ENCODE measurements at places on chromosomes 7 and 10.

DNA sequence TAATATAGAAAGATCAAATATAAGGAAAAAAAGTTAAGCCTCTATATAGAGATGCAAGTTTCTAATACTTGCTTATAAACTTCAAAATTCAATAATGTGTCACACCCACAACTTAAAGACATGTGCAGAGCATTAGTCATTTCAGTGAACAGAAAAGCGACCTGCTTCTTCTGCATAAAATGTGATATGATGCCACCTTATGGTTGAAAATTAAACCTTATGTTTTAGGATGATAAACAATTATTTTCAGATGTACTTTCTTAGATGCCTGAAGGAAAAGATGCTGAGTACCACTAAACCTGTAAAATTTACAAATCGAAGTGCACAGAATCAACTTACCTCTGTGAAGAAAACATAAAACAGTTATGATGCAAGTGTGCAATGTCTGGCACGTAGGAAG lies 96.0 kb downstream of the MTERF1 start:
- DNase-seq = no peak

GRCh38 chr7:79877874-79878465 lies 256.7 kb upstream of the GNAI1 start:
- DNase-seq = no peak

DNA sequence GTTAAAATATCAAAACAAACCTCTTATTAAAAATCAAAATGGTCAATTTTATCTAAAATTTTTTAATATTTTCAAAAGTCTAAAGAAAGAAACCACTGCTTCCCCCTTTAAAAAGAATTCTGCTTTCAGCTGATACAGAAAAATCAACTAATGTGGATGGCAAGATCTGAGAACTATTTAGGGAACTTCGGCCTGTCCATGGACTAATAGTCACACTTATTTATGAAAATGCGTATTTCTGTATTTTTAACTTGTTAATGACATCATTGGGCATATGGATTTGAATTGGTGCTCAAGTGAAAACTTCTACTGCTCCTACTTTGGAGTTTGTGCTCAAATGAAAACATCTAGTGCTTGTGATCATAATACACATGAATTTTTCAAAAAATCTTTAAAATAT lies 31.9 kb downstream of the RNLS start:
- no peak for DNase-seq

DNA sequence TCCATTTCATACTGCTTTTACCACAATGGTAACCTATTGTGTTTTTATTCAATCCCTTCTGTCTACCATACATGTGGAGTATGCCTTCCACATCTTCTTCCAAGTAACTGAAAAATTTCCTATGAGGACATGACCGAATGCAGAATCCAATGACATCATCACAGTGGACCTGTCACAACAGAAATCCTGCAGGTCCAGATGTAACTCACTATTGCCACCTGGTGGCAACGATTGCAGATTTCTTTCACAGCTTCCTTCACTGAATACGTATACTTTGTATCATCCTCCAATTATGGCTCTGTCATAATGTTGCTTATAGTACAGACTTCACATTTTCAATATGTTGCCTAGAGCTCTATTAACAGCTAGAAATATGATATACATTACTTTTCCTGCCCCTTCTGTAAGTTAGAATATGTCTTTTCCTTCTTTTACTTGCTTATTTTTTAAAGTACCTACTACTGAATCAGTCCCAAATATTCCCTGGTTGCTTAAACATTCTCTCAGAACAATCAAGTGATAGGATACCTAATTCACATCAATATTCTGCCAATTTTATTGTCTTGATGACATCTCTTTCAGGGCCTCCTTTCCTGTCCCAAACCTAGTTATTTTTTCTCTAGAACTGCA lies 45.4 kb downstream of the SLC13A1 start:
- peak; percentile 12 for DNase-seq

DNA sequence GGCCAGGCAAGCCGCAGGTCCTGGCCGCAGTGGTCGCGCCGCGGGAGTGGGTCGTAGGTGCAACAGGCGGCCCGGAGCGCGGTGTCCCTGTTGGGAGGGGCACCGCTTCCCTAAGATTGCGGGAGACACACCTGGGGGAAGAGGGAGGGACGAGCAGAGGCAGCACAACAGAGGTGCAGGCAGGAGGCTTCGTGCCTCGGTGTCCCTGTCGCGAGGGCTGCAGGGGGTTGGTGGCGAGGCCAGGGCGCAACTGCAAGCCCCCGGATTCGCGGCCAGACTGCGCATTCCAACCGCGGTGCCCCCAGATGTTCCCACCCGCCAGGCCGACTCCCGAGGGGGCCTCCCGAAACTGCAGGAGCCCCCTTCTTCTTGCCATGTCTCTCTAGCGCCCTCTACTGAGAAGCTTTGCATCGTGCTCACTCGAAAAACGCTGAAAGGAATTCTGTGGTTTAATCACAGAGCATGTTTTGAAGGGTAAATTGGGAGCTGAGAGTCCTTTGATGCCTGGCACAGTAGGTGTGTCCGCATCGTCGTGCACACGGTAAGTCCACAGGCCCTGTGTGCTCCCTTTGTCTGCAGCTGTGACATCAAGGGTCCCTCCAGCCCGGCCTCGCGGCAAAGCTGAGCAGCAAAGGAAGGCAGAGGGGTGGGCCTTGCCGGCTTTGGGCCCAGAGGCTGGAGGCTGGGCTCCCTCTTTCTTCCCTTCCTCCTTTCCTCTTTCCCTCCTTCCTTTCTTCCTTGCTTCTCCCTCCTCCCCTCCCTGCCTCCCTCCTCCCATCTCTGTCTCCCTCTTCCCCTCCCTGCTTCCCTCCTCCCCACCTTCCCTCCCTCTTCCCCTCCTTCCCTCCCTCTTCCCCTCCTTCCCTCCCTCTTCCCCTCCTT lies 6.2 kb upstream of the MBL2 start:
- no peak for DNase-seq

GRCh38 chr7:50262916-50263690 lies 41.4 kb upstream of the IKZF1 start:
- DNase-seq = no peak

GRCh38 chr10:70977625-70978024 lies 89.3 kb upstream of the PCBD1 start:
- no peak for DNase-seq

GRCh38 chr7:28573059-28573553 lies 160.8 kb downstream of the CREB5 start:
- no peak for DNase-seq

DNA sequence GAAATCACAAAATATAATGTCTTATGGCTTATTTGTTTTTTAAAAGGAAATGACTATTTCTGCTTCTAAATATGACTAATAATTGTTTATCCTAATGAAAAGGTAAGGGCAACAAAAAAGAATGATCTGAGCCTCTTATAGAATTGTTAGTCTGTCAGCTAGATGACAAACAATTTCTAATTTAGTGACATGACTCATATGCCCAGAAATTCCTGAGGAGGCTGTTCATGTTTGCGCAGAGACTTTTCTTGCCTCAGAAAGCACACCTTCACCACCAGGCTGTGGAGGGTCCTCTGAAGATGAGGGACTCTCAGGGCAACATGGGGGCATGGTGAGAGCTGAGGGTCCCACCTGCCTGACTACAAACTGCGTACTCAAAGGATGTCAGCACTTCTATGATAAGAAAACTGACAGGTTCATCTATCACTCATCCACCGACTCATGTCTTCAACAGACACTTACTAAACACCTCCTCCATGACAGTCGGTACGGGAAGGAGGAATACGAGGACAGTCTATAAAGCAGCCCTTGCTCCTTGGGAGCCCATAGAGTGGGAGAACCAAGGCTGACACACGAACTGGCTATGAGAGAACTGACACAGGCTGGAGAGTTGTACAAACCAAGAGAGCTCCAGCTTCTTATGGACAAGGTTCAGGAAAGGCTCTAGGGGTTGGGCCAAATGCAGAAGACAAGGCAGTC lies 102.0 kb downstream of the PKD1L1 start:
- DNase-seq = no peak

DNA sequence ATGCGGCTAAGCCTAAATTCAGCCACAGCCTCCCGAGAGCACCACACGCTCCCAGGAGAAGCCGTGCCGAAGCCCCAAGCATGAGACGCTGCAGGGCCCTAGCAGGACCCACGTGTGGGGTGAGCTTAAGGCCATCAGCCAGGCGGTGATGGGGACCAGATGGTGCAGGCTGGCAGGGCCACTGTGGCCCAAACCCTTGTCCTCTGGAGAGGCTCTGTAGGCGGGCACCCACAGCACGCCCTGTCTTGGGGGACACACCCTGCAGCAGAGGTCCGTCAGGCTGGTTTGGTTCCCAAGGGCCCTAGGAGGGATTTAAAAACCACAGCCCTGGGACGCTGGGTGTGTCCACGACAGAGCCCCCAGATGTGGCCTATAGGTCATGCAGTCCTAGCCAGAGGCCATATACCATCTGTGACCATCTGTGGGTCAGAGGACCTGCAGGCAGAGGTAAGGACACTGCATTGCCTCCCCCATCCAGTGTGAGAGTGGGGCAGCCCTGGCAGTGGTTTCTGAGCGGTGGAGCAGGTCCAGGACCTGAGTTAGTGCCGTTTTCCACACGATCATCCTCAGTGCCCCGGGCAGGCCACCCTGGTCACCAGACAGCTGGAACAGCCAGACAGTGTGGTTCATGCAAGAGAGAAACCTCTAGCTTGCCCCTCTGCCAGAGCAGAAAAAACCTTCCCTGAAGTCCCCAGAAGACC lies 39.6 kb upstream of the INPP5A start:
- no peak for DNase-seq

DNA sequence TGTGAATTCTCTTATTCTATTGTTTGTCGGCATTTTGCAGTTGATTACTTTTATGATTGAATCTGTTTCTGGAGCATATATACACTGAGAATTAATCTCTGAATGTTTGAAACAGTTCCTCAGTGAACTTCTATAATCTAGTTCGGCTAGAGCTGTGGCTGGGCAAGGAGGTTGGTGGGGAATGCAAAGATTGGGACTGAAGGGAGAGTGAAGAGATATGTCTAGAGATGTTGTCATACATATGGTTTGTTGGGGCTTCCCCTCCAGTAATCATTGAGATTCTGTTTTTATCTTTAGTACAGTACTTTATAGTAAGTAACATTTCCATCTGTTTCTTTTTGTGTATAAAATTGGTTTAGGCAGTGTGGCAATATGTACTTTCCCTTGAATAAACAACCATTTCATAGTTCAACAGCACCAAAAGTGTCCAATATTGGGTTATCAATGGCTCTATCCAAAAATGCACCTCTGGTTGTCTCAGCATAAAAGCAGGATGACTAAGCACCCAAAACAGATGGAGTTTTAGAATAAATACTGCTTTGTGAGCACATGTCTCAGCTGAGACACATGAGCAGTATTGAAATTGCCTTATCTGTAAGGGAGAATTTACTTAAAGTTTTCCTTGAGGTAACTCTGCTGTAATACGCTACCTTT lies 36.7 kb downstream of the WAC start:
- DNase-seq = no peak

DNA sequence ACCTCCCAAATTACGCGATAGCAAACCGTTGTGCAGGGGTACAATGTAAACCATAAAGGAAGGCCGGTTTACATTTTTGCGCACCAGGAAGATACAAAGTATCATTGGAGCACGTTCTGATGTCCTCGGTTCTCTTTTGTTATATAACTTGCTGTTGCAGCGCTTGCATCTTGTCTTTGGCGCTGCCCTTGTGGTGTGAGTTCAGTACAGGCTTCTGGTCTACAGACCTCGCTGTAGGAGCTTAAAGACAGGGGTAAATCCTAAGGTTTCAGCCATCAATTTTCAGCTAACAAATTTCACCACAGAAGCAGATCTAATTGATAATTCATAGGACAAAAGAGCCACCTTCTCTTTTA lies 1.5 kb upstream of the MKX start:
- no peak for DNase-seq

GRCh38 chr10:16987206-16987621 lies 142.4 kb downstream of the CUBN start:
- no peak for DNase-seq

- no peak for DNase-seq
Observed at GRCh38 chr10:31315453-31315852, 3.6 kb upstream of the ZEB1 start.

DNA sequence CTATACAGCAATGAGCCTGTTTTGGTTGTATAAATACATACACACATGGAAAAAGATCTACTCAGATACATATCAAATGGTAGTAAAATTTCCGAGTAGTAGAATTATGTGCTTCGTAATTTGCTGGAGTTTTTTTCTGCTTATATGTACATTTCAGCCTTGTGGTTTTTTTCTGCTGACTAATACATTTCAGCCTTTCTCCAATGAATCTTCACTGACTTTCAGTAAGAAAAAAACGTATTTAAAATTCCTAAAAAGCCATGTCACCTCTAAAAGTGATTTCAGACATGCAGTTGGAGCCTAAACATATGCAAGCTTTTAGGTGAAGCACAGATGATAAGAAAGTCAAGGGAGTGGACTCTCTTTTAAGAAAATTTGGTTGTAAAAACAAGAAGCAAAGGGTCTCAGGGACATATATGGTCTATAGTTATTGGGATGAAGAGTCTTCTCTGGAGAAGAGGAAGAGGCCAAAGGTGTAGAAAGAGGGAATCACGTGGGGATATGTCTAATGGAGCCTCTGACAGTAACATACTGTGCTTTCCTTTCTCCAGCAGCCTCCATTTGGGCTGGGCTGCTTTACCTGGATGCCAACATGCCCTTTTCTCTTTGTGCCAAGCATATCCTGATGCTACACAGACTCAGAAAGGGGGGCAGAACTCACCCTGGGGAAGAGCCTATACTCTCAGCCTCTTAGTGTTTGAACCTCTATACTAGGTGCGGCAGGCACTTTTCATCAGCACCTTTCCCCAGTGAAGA lies 2.4 kb downstream of the AMPH start:
- DNase-seq = no peak

- no peak for DNase-seq
Observed at GRCh38 chr7:87445897-87446296, 29.6 kb downstream of the ABCB4 start.

DNA sequence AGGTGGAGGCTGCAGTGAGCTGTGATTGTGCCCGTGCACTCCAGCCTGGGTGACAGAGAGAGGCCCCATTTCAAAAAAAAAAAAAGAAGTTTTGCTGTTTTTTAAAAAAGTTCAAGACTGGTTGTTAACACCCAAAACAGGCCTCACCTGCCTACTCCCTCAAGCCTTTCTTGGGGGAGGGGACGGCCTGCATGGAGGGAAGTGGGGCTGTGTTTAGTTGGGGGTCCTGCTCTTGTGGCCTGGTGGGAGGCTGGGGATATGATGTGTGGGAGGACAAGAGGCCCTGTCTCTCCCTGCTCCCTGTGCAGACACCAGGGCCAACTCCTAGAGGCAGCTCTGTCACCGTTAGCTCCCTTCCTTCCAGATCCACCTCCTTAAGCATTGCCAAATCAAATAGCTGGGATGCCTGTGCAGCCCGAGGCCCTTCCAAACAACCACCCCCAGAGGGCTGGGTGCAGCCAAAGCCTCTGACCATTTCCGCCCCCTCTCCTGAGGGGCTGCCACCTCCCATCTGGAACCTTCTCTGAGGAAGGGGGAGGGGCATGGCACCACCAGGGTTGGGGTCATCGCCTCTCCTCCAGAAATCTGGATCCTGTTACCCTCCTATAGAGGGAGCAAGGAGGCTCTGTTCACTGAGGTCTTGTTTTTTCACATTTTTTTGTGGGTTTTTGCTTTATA lies 32.9 kb upstream of the ANKRD2 start:
- no peak for DNase-seq

GRCh38 chr10:85362401-85362800 lies 1004.2 kb downstream of the GRID1 start:
- DNase-seq = no peak

Data from activated T-helper 1 cell treated with anti-CD3 and anti-CD28 coated beads, Interleukin-12 subunit alpha, Interleukin-12 subunit beta, Interleukin-2, Interleukin-4 antibody, amounts not matched to agents 30 ng/mL and 10 ng/mL and 1 ng/mL, durations not matched to agents 14 hours and 24 hours and 36 hours (primary cell).